ENCODE measurements at places on chromosomes 1 and 21. TPM values are rescaled to one million over a fixed set of nuclear protein-coding genes. Genes with fewer than 3 reads are reported as not detected.

The SIK1 gene
- 4.4 TPM for total RNA-seq

The MIXL1 gene
- not detected for total RNA-seq

- no peak for DNase-seq
Measured at GRCh38 chr1:233320023-233320422, 7.5 kb upstream of the MAP3K21 start.

The MYOM3 gene
- total RNA-seq: not detected

DNA sequence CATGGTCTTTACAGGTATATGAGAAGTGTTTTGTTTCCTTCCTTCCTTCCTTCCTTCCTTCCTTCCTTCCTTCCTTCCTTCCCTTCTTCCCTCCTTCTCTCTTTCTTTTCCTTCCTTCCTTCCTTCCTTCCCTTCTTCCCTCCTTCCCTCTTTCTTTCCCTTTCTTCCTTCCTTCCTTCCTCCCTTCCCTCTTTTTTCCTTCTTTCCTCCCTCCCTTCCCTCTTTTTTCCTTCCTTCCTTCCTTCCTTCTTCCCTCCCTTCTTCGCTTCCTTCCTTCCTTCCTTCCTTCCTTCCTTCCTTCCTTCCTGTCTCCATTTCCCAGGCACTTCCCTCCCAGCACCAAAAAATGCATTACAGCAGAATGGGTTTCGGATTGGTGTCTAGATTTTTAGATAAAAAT lies 235.0 kb upstream of the KIAA0040 start:
- DNase-seq: no peak

The DTL gene
- total RNA-seq: 47.7 TPM

The SLC25A34 gene
- 0.65 TPM for total RNA-seq

The PLA2G2C gene
- not detected for total RNA-seq

DNA sequence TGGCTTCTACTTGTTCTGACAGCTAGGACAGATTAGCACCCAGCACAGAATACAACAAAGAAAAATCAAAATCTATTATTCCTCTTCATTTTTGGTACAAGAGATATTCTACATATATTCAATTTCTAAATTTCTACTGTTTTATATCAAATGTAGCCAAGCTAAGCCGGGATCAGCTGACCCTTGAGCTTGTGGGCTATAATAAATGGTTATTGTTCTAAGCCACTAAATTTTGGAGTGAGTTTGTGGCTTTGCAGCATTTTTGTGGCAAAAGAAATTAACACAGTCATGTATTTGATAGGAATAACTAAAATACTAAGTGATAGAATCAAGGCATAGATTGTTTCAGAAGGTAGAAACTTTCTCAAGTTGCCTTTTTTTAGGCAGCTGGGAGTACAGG lies 50.7 kb downstream of the APP start:
- no peak for DNase-seq

- peak; percentile 17 for DNase-seq
Measured at GRCh38 chr1:201506092-201506491, 831 bp downstream of the CSRP1 start.

DNA sequence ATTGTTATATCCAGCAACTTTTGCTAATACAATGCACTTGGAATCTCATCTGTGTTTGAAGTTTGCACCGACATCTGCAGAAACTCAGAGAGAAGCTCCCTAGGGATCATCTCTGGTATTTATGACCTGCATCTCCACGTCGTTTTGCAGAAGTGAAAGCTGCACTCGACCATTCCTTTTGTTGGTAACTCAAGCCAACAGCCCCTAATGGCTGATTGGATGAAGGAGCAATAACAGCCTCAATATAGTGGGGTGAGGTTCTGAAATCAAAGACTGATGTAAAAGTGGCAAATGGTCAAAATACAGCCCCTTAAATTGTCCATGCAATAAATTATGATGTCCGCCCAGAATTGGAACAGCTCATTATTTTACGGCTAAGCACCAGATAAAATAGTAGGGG lies 344.2 kb upstream of the KAZN start:
- peak; percentile 43 for DNase-seq

The MAP1LC3C gene
- total RNA-seq: 0.09 TPM

DNA sequence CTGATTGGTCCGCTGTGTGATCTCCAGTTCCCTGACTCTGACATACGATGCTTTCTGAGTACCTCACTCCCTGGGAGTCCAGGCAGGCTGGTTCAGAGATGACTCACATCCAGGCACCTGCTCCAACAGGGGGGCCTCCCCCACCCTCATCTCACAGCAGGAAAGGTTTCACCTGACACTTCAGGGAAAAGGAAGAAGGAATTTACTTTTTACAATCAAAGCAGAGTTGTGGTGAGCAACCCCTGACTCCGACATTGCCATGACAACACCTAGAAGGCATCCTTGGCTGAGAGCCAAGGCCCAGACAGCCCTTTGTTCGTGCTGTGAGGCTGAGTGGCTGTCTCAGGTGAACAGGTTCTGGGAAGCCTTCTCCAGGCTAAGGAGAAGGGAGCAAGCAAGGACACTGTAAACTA lies 164.6 kb upstream of the GJB5 start:
- DNase-seq: no peak

The TNFRSF9 gene
- total RNA-seq: under 0.01 TPM

The ADAMTS4 gene
- total RNA-seq: 3.1 TPM

DNA sequence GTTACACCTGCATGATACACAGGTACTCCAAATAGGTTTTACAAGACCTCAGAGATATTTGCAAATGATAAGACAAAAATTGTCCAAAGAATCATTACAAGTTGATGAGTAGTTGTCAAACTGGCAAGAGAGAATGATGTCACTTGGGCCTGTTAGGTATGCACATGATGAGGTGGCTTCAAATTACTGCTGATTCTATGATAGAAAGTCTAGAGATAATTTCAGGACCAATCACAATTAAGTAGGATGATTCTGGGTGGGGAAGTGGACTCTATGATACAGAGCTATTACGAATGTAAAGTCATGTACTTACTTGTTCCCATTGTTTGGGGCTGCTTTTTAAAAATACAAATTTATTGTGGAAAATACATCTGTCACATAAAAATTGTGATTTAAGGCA lies 5.2 kb upstream of the SPRR1B start:
- DNase-seq: no peak

- DNase-seq: no peak
Measured at GRCh38 chr1:214351551-214352277, 70.8 kb downstream of the SMYD2 start.

DNA sequence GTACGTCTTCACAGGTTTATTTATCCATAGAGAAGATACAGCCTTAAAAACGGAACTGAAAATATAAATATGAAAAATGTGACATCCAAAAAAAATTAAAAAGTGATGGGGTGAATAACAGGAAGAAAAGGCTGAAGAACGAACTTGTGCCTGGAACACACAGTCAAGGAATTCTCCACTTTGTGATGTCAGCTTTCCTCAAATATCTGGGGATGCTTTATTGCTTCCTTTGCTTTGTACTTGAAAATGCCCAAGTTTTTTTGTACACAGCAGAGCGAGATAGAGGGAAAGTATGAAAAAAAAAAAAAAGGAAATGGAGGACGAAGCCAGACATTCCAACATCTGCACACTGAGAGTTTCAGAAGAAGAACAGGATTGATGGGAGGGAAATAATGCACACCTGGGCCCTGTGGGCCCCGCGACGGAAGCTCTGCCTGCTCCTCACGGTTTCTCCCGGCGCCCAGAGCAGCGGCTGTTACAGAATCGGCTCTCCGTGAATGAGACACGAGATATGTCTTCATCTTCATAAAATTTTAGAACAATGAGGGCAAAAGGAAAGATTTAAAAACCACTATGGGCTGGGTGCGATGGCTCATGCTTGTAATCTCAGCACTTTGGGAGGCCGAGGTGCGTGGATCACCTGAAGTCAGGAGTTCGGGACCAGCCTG lies 10.0 kb upstream of the LRRC3 start:
- no peak for DNase-seq

DNA sequence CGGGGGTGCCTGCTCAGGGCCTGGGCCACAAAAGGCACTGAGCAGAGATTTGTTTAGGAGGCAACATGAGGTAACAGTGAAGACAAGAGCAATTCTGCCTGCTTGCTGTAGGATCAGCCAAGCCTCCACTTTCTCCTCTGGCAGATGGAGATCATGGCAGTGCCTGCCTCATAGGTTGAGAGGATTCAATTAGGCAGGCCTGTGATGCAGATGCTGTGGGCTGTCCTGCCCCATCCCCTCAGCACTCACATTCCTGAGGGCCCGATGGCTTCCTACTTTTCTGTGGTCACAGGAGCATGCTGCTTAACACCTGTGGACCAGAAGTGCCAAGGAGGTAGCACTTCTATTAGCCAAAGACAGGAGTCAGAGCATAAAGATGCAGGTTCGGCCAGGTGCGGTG lies 1.2 kb upstream of the UBL4B start:
- DNase-seq: no peak

GRCh38 chr1:156658496-156658895 lies 16.6 kb downstream of the BCAN start:
- DNase-seq: no peak

The PLD5 gene
- under 0.01 TPM for total RNA-seq

- no peak for DNase-seq
Measured at GRCh38 chr1:226682871-226683814, 55.9 kb downstream of the ITPKB start.

- DNase-seq: no peak
Measured at GRCh38 chr1:92439291-92439690, 47.4 kb downstream of the GFI1 start.

The KCNJ9 gene
- 0.08 TPM for total RNA-seq

- DNase-seq: peak; percentile 93
Measured at GRCh38 chr1:154970631-154971340, at the start of gene SHC1. SHC1 (minus strand) TSS chr1:154970747; CDS start chr1:154970526, 221 bp downstream.

The SPSB1 gene
- 18.2 TPM for total RNA-seq

Measured in fibroblast of the aortic adventitia (primary cell).